A549 treated with CORT108297 at 1 μM for 4 hours (cell line): ENCODE measurements at places on chromosomes 3 and 15. TPM values are rescaled to one million over a fixed set of nuclear protein-coding genes. Genes with fewer than 3 reads are reported as not detected.

Gene CRYBG3
- total RNA-seq = 5.7 to 9.8 TPM (median 6.4 TPM) in 5 replicates

Gene NUSAP1
- 61.3 to 86.8 TPM (median 68.6 TPM) in 5 replicates for total RNA-seq

Gene PLXNA1
- total RNA-seq = 16.6 to 26.3 TPM (median 23.7 TPM) in 5 replicates

Gene SLC7A14
- not detected in 5 replicates for total RNA-seq

Gene P2RY13
- total RNA-seq = not detected in 5 replicates

Gene EPHB3
- total RNA-seq = 0.29 to 0.50 TPM (median 0.30 TPM) in 5 replicates

Gene SI
- total RNA-seq = not detected in 5 replicates

Gene ERICH6
- 0.18 TPM in 1 of 5 replicates, not detected in the others for total RNA-seq
